ENCODE measurements at places on chromosomes 16 and 17. TPM values are rescaled to one million over a fixed set of nuclear protein-coding genes. Genes with fewer than 3 reads are reported as not detected.

Gene FA2H
- 5.9 TPM for polyA plus RNA-seq

Gene WDR45B
- 86.2 TPM for polyA plus RNA-seq

- no peak for DNase-seq
These were observed 101.2 kb downstream of the YPEL2 start for GRCh38 chr17:59432657-59433056.

Gene YBX2
- 2.9 TPM for polyA plus RNA-seq

DNA sequence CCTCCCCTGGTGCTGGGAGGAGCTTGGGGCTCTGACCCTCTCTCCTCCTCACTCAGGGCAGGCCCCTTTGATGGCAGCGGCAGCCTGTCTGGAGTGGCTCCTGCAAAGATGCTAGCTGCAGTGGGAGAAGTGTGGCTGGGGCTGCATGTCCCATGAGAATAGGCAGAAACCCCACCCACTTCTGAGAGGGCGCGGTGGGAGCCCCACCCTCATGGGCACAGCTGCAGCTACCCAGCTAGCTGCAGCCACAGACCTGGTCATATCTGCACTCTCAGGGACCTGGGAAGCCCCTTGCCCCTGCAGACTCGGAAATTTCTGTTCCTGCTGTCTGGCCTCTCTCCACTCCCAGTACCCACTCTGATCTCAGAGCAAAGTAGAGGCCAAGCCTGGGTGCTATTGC, 72.2 kb upstream of the BRD7 start:
- no peak for DNase-seq

- no peak for DNase-seq
These were observed 250.7 kb downstream of the NTN1 start for GRCh38 chr17:9271989-9272388.

- no peak for DNase-seq
These were observed 79.6 kb upstream of the LHX1 start for GRCh38 chr17:36857698-36858097.

GRCh38 chr16:49462989-49463371, 89.4 kb downstream of the C16orf78 start:
- DNase-seq = no peak

Gene ACAP1
- 7.0 TPM for polyA plus RNA-seq

DNA sequence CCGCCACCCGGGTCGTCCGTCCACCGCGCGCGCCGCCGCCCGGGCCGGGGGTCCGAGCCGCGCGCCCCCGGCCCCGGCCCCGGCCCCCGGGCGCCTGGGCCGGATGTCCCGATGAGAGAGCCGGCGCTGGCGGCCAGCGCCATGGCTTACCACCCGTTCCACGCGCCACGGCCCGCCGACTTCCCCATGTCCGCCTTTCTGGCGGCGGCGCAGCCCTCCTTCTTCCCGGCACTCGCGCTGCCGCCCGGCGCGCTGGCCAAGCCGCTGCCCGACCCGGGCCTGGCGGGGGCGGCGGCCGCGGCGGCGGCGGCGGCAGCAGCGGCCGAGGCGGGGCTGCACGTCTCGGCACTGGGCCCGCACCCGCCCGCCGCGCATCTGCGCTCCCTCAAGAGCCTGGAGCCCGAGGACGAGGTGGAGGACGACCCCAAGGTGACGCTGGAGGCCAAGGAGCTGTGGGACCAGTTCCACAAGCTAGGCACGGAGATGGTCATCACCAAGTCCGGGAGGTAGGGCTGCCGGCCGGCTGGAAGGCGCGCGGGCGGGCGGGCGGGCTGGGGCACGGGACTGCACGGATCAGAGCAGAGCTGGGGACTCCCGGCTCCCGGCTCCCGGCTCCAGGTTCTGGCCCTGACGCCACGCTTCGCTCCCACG, 548 bp downstream of the TBX2 start:
- no peak for DNase-seq

DNA sequence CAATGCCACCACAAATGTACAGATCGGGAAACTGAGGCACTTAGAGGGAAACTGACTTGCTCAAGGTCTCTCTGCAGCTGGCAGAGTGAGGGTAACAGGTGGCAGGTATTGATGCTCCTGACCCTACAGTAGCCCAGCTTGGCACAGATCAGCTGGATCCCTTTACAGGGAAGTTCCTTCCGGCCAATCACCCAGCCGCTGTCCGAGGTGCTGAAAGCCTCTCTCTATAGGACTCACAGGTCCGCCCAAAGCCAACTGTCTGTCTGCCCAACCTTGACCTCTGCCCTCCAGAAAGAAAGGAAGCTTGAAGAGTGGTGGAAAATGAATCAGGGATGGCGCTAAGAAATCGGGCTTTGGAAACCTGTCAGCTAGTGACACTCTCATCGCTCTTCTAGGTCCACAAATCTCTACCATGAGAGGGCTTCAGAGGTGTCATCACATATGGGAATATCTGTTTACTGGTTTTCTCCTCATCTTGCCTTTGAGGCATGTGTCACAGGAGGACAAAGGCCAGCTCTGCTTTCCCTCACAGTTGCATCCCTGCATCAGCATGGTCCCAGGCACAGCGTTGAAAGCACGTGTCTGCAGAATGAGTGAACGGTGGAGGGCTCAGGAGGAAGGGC, 246.2 kb downstream of the KATNIP start:
- peak; percentile 29 for DNase-seq

DNA sequence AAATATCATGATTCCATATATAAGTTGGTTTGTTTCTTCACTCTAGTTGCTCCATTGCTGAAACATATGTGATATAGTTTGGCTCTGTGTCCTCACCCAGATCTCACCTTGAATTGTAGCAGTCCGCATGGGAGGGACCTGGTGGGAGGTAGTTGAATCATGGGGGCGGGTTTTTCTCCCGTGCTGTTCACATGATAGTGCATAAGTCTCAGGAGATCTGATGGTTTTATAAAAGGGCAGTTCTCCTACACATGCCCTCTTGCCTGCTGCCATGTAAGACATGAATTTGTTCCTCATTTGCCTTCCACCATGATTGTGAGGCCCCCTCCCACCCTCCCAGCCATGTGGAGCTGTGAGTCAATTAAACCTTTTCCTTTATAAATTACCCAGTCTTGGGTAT, 915.5 kb downstream of the KCNJ2 start:
- no peak for DNase-seq

- DNase-seq = no peak
These were observed 1.2 kb downstream of the GPR142 start for GRCh38 chr17:74368341-74369081.

Gene MT1M
- 0.32 TPM for polyA plus RNA-seq

Gene SLC35G6
- not detected for polyA plus RNA-seq

DNA sequence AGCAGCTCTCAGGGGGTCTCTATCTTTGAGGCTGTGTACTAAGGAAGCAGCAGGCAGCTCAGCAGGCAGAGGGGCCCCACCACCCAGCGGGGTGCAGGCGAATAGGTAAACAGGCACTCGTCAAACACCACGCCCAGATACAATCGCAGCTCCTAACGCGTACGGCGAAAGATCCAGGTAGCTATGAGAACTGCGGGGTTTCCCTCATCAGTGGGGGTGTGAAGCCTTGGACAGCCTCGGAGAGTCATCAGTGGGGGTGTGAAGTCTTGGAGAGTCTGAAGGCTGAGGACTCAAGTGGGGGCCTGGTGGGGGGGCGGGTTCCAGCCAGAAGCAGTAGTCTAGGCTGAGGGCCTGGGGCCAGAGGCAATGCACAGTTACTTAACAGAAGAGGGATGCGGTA, 69.0 kb downstream of the RTN4RL1 start:
- DNase-seq = no peak

Gene HAP1
- polyA plus RNA-seq = 1.5 TPM

DNA sequence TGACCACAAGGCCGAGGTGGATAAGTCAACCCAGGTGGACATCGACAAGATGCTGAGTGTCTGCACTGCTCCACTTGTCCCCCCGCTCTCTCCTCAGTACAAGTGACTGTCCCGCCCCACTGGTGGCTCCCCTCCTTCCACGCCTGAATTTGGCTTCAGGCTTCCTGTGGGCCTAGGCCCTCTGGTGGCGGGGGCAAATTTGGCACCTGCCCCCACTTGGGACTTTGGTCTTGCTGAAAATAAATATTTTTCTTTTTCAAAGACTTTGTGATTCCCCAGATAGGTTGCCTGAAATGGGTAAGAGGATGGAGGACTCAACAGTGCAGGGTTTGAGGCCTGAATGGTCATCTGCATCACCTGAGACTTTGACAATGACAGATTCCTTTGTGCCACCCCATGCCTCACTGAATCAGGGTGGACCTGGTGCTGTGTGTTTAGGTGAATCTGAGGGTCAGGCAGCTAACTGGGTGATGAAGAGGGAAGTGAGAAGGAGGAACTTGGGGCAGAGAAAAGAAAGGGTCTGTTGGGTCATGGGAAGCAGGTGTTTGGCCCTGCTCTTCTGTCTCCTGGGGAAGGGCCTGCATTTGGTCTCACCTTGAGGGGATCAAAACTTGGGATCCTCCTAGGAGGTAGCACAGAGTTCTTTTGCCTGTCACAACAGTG, 2.0 kb downstream of the C16orf86 start:
- DNase-seq = no peak

Gene MYH1
- not detected for polyA plus RNA-seq

Gene LLGL2
- polyA plus RNA-seq = 5.3 TPM

DNA sequence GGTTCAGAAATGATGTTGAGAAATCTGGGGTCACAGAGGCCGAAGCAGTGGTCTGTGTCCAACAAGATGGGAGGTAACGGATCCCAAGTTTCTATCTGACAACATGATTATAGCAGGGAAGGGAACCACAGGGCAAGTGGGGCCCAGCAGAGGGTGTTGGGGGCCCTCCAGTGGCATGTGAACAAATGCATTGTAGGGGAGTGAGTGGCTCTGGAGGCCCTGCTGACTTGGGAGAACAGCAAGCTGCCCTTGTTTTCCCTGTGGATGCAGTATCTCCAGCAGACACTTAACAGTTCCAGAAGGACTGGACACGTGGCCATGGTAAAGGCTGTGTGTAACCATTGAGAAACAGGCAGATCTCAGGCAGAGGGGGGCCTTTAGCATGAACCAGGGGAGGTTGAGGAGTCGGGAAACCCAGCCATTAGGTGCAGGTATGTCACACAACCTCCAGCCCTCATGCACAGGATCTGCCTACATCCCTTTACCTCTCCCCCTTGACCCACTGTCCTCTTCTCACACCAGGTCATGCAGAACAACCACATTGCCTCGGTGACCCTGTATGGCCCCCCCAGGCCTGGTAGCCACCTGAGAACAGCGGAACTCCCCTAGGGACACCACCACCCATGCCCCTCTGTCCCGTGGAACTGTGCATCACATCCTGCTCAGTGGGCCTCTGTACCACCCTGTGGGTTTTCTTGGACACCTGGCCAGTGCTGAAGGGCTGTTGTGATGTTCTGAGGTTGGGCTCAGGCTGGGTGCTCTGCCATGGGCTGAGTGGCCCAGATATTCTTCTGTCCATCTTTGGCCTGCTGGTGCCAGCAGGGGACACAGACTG, 4.1 kb downstream of the B3GNT9 start:
- no peak for DNase-seq

DNA sequence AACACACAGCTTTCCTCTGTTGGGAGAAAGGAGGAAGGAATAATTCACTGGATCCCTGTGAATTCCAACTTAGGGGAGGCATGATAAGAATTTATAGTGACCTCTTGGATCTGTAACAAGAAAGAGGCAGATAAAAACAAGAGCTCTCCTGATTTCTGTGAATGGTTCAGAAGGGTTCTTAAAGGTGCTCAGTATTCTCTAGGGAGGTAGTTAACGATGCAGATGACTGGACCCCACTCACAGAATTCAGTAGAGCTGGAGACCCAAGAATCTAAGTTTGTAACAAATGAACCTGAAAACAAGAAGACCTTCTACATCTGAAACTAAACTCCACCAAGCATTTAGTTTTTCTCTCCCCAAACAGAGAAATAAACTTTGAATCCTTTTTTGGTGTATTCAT, 8.6 kb downstream of the ZNRF1 start:
- DNase-seq = no peak

Gene ADAP2
- polyA plus RNA-seq = 8.5 TPM

GRCh38 chr17:49437696-49438435, 23.2 kb upstream of the PHB1 start:
- no peak for DNase-seq

DNA sequence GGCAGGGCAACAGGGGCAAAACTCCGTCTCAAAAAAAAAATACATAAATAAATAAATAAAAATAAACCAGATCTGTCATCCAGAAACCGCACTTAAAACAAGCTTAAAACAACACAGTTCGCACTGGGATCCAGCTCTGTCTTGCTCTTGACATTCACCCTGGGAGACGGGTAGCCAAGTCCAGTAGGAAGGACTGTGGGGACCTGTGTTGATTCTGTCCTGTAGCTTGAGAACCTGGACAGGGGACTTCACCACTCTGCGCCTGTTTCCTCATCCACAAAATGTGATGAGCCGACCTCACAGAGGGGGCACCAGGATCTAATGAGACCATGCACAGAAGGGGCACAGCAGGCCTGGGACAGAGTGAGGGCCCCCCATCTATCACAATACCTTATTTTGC, 1.5 kb upstream of the RAI1 start:
- DNase-seq = no peak

- DNase-seq = no peak
These were observed 2.9 kb downstream of the WFIKKN2 start for GRCh38 chr17:50837980-50838954.

Gene CDIPT
- polyA plus RNA-seq = 94.5 TPM

- no peak for DNase-seq
These were observed 8.3 kb upstream of the ST6GALNAC2 start for GRCh38 chr17:76593959-76594358.

- DNase-seq = no peak
These were observed 4.8 kb upstream of the KRT36 start for GRCh38 chr17:41494524-41494923.

Gene RCVRN
- polyA plus RNA-seq = 0.38 TPM

GRCh38 chr17:48910370-48910769, 2.2 kb downstream of the UBE2Z start:
- DNase-seq = no peak

GRCh38 chr16:25155553-25156460, 44.3 kb downstream of the LCMT1 start:
- DNase-seq = no peak

- no peak for DNase-seq
These were observed 36.3 kb upstream of the CDH1 start for GRCh38 chr16:68700831-68701230.

DNA sequence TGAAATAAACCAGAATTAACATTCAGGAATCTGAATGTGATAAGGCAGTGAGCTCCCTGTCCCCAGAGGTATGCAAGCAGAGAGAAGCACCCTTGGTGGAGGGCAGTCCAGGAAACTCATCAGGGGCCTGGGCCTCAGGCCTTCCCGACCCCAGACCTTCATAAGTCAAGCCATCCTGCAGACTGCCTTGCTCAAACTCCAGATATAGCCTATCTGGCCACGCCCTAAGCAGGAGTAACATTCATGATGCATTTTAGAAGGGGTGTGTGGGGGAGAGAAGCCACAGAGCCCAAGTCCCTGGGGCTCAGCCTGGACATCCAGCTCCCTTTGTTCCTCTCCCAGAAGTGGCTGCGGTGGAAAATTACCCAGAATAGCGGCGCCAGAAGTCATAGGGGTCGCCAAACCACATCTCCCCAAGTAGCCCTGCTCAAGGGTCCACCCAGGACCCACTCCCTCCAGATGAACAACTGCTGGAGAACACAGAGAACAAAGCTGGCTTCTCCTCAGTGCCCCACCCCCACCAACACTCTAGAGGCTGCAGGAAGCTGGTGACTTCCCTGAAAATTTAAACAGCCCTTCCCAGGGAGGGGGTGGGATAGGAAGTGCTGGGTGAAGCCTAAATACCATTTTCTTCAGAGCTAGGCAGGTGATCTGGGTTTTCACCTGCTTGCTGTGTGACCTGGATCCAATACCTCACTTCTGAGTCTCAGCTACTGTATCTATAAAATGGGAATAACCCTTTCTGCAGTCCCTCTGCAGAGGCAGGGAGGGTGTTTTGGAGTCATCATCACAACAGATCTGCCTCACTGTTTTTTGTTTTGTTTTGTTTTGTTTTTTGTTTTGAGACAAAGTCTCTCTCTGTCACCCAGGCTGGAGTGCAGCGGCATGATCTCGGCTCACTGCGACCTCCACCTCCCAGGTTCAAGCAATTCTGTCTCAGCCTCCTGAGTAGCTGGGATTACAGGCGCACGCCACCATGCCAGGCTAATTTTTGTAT, 1.5 kb upstream of the SREBF1 start:
- no peak for DNase-seq

Data from left renal pelvis (tissue), 4 donors.